ENCODE measurements at places on chromosomes 5 and 9. TPM values are rescaled to one million over a fixed set of nuclear protein-coding genes. Genes with fewer than 3 reads are reported as not detected.

CFAP157 gene
- not detected for total RNA-seq

GRCh38 chr9:33993104-33993503 lies 55.6 kb downstream of the UBAP2 start:
- DNase-seq = no peak

GLE1 gene
- 15.7 TPM for total RNA-seq

GRCh38 chr5:14617441-14617840 lies 35.8 kb downstream of the OTULINL start:
- no peak for DNase-seq

DIAPH1 gene
- total RNA-seq = 19.3 TPM

CAMK2A gene
- total RNA-seq = 16.0 TPM

- no peak for DNase-seq
These were observed 755 bp downstream of the CDKN2B start for GRCh38 chr9:22008384-22008716.

ADRB2 gene
- 9.2 TPM for total RNA-seq

DNA sequence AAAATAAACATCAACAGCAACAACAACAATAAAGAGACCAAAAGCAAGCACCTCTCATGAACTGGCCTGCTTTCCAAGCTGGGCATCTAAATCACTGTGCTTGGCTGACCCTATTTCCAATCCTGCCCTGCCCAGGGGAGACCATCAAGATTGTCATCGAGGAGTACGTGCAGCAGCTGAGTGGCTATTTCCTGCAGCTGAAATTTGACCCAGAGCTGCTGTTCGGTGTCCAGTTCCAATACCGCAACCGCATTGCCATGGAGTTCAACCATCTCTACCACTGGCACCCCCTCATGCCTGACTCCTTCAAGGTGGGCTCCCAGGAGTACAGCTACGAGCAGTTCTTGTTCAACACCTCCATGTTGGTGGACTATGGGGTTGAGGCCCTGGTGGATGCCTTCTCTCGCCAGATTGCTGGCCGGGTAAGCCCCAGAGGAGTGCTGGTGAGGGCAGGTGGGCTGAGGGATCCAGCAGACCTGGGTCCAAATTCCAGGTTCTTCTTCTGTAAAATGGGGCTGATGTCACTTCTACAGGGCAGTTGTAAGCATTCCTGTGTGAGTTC lies 15.6 kb downstream of the PTGS1 start:
- no peak for DNase-seq

DNA sequence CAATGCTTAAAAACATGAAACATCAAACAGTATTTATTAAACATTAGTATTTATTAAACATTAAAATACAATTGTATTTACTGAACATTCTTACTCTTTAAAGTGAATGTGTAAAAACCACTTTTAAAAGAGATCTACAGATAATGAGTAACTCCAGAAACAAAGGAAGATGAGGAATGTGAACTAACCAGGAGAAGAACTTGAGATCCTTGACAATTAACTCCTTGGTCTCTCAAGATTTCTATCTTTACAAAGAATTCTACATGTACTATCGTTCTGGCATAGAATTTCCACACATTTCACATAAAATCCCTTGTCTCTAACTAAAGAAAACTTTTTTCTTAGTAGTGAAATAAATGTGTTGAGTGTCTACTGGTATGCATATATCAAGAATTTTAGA lies 28.7 kb upstream of the IFNE start:
- DNase-seq = no peak

- no peak for DNase-seq
These were observed 16.4 kb upstream of the ADAMTSL1 start for GRCh38 chr9:18457510-18457909.

DNA sequence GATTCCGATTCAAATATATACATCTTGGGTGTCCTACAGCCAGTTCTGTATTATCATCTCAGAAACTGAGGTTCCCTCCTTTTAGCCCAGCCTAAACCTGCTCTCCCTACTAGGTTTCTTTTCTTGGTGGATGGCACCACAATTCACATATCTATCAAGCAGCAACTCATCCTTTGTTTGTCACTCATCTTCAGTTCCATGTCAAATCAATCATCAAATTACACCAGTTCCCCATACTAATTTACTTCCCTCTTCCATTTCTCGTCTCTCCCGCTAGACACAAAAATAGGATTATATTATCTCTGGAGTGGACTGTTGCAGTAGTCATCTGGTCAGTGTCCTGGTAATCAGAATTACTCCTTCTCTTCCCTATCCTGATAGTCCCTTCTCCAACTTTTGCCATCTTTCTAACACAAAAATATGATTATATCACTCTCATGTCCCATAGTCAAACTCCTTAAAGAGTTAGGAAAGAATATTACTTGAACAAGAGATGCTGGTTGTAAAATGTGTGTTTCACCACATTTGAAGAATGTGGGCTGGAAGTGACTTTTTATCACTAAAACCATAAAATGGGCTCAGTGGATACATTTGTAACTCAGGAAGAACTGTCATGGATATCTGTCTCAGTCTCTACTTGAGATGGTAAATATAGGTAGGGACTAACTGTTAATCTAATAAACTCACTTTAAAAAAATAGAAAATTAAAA lies 69.1 kb upstream of the RICTOR start:
- DNase-seq = no peak

- no peak for DNase-seq
These were observed 206.5 kb downstream of the FANCC start for GRCh38 chr9:95110921-95111525.

Measured in right cardiac atrium (tissue), 5 donors.